Natural killer cell (primary cell): ENCODE measurements at places on chromosomes 2 and 18. TPM values are rescaled to one million over a fixed set of nuclear protein-coding genes. Genes with fewer than 3 reads are reported as not detected.

Gene PROKR1
- not detected for total RNA-seq

Gene FTCDNL1
- total RNA-seq, result 0.95 TPM

Gene PRKRA
- 44.0 TPM for total RNA-seq

DNA sequence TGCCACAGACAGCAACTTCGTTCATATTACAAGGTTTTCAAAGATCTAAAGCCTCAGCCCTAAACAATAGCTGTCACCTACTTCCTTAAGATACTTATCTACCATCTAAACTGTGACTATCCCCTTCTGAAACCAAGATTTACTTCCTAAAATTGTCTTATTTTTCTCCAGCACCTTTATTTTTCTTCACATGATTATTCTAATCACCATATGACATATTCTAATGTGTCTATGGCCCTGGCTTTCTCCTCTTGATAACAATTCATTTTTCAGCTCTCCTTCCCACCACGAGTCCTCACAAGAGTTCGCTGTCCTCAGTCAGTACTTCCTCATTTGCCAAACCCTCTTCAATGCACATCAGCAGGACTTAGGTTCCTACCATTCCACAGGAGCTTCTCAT is 53.9 kb downstream of the RTTN start:
- DNase-seq, result no peak

GRCh38 chr2:210577263-210578071 is 21.1 kb downstream of the CPS1 start:
- DNase-seq, result peak; percentile 44

- DNase-seq, result peak; percentile 41
Observed at GRCh38 chr2:241340631-241341163, 15.4 kb upstream of the FARP2 start.

- DNase-seq, result no peak
Observed at GRCh38 chr2:108965540-108966289, 23.3 kb downstream of the EDAR start.

- no peak for DNase-seq
Observed at GRCh38 chr2:65503746-65504145, 71.3 kb upstream of the SPRED2 start.
